Kidney epithelial cell (primary cell): ENCODE measurements at places on chromosomes 6 and 20.
A peak's percentile ranks its signal among the peaks of the same experiment; 100 is the strongest.

- no peak for DNase-seq
Observed at GRCh38 chr6:53103993-53104675, 38.9 kb downstream of the FBXO9 start.

GRCh38 chr20:12748359-12748994 is 260.3 kb upstream of the SPTLC3 start:
- DNase-seq = no peak

GRCh38 chr20:37366743-37367142 is 20.8 kb downstream of the SRC start:
- DNase-seq = no peak

DNA sequence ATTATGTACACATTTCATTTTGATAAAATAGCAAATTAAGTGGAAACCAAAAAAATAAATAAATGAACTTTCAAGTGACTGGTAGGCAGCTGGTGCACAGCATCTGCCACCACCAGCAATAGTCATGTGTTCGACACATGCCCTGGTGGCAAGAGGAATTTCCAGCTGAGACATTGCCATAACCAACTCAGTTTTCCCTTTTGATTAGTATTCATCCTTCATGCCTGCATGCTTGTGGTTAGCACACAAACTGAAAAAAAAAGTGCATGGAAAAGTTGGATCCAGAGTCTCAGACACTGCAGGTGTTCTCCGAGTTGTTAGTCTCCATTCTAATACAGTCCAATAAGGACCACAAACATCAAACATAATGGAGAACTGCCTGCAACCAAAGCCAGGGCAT is 156.0 kb upstream of the SOX4 start:
- DNase-seq = no peak

- DNase-seq = no peak
Observed at GRCh38 chr20:42639140-42639539, 550.6 kb downstream of the PTPRT start.

- DNase-seq = no peak
Observed at GRCh38 chr6:85565736-85566135, 27.9 kb downstream of the SNX14 start.

DNA sequence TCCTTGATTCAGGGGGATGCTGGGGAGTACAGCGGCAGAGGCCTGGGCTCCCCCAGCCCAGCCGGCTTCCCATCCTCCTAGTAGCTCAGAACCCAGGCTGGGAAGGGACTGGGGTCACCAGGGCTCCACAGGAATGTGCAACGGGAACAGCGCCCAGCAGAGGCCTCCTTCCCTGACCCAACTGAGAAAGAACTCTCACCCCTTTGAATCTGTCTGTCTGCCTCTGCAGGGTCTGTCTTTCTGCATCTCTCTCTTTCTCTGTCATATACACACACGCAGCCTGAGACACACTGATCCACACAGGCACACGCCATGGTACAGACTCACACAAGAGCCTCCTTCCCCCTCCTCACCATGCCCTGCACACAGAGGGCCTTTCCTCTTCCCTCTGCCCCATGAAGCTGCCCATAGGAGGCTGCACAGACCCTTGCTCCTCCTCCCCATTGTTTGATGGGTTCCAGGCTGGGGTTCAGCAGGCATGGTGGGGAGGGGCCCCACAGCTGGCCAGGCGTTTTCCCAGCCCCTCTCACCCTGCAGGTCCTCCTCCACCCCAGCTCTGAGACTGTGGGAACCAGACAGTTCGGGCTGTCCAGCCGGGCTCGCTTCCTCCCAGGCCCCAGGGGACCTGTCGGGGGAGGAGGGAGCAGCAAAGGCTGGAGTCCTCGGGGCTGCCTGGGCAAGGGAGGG is 2.8 kb downstream of the FOXS1 start:
- DNase-seq = no peak

DNA sequence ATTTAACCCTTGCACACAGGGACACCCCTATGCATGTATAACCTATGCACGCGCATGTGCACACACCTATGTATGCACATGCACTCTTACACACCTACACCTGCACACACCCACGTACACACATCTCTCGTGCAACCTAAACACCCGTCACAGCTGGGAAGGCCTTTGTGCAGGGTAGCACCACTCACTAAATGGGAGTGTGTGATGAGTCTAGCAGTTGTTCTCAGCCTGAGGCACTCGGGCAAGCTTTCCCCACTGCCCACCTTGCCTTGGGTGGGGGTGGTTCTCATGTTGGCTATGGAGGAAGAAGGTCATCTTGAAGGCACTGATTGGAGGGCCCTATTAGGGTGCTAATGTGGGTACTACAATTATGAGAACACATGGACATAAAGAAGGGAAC is 85.8 kb downstream of the DLL1 start:
- no peak for DNase-seq

DNA sequence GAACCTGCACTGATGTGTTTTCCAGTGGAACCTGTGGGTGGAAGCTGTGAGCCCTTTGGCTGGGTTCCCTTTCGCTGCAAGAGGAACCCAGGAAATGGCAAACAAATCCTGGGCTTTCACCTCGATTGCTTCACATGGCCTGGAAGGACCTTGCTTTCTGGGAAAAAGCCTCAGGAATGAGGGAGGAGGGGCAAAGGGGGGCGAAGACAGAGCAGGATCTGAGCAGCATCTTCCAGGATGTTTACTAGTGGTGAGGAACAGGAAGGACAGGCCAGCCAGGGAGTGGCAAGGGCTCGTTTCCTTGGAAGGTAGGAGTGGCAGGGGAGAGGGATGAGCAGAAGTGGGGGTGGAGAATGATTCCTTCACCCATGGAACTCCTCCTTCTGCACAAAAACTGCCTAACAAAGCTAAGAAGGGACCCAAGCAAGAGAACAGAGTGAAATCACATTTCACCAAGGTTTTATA is 5.9 kb downstream of the SLC2A10 start:
- no peak for DNase-seq

DNA sequence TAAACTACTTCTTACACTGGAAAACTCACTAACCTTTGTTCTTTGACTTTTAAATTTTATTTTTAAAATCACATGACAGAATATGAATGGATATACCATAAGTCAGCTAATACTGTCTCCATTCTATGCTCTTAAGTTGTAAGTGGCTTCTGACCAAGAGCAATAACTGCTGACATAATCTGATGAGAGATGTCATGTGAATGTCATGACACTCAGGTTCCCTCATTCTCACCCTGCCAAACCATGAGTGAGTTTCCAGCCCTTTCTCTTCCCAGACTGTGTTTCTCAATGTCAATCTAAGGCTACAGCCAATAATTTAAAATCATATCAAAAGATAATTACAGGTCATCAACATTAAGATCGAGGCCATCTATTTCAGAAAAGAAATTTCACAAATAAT is 39.7 kb downstream of the KIF16B start:
- DNase-seq = no peak

GRCh38 chr20:8601542-8601912 is 467.4 kb upstream of the PLCB4 start:
- no peak for DNase-seq

DNA sequence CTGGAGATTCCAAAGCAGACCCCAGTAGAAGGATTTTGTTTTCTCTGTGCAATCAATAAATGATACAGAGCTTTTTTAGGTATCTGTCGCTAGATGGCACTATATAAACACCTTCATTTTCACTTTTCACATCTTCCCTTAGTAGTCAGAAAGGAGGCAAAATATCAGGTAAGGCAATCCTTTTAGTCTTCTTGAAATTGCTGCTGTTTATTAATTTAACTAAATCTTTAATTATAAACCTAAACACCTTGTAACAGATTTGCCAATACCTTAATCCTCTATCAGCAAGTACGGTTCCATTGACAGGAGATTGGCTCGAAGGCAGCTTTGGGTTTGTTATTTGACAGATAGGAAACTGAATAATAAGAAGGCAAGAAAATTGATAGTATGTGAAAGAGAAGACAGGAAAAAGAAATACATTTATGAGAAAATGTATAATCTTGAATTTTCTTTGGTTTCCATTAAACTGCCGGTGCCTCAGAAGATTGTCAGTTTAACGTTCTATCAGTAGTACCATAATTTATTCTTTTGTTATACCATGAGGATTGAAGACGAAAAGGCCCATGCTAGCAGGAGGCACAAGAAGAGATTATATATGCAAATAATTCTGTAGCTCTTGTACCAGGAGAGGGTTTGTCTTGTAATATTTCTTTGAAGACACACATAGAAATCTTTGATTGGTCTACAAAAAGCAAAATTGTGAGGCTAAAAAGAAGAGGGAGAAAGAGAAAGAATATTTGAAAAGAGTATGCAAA is 23.5 kb upstream of the IBTK start:
- no peak for DNase-seq

GRCh38 chr20:37564388-37565133 is 36.9 kb upstream of the BLCAP start:
- DNase-seq = no peak

- no peak for DNase-seq
Observed at GRCh38 chr6:16230953-16231352, 7.4 kb upstream of the GMPR start.

- DNase-seq = no peak
Observed at GRCh38 chr20:58802061-58802460, 48.6 kb downstream of the GNAS-AS1 start.

- DNase-seq = peak; percentile 18
Observed at GRCh38 chr20:64151633-64152530, 12.4 kb upstream of the MYT1 start.

- DNase-seq = no peak
Observed at GRCh38 chr20:59157961-59158541, 5.6 kb upstream of the ZNF831 start.

DNA sequence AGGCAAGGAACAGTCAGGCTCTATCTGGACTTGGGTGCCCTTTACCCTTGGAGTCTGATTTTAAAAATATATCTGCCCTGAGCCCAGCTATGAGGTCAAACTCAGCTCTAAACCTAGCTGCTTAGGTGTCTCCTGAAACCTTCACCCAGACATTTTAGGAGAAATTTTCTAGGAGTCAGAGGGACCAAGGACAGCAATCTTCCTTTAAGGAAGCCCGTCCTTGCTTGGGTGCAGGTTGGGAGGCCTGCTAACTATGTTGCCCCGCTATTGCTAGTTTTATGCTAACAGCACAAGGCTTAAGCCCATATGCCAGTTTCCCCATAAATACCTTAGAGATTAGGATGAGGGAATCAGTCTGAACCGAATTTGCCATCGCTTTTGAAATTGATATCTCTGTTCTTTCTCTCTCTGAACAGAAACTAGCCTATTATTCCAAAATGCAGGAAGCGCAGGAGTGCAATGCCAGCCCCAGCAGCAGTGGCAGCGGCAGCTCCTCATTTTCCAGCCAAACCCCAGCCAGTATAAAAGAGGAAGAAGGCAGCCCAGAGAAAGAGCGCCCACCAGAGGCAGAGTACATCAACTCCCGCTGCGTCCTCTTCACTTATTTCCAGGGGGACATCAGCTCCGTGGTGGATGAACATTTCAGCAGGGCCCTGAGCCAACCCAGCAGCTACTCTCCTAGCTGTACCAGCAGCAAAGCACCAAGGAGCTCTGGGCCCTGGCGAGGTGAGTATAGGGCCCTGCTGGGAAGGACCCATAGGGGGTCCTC is 2.6 kb downstream of the VGLL2 start:
- no peak for DNase-seq

- DNase-seq = no peak
Observed at GRCh38 chr6:131911951-131912350, 39.2 kb downstream of the CCN2 start.

- DNase-seq = no peak
Observed at GRCh38 chr20:22452442-22453011, 131.8 kb downstream of the FOXA2 start.

- no peak for DNase-seq
Observed at GRCh38 chr6:27144740-27145079, 102.8 kb upstream of the PRSS16 start.

GRCh38 chr6:53104916-53105315 is 39.7 kb downstream of the FBXO9 start:
- no peak for DNase-seq

- no peak for DNase-seq
Observed at GRCh38 chr6:8108031-8108660, 5.8 kb upstream of the EEF1E1 start.
